Fibroblast of skin of back (primary cell): ENCODE measurements at places on chromosomes 2 and 18.
A peak's percentile ranks its signal among the peaks of the same experiment; 100 is the strongest.

DNA sequence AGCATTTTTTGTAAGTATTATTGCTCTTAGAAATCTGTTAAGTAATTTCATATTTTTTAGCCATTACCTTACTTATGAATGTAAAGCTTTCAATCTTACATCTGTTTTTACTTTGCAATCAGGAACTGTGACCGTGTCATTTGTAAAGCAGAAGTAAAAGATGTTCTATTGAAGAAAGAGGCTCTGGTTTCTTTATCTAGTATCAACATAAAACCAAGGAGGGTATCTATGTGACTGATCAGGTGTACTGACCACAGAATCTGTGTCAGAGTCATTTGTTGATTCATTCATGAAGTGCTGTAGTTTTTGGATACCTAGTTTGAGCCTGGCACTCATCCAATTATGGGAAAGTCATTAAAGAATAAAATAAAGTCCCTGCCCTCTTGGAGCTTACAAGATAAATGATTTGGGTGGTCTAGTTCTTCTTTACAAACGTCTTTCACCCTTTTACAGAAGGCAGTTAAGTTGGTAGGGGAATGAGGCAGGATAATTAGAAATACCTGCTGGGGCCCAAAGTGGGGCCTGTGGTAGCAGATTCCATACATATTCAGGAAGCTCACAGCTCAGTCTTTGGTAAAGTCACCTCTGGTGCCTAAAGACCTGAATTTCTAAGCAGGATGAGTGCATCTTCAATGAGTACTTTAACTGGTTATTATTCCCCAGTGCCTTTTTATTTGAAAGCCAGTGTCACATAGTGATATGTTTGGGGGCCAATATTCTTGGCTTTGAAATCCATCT is 260.6 kb upstream of the NT5C1B start:
- no peak for DNase-seq

DNA sequence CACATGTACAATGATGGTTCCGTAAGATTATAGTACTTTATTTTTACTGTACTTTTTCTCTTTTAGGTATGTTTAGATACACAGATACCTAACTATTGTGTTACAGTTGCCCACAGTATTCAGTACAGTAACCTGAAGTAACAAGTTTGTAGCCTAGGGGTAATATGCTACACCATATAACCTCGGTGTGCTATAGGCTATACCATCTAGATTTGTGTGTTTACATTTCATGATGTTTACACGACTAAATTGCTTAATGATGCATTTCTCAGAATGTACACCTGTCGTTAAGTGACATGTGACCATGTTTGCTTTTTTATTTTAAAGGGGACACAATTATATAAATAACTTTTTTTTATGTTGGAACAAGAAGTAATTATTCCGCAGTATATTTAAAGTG is 34.5 kb downstream of the PIK3C3 start:
- DNase-seq = no peak

- DNase-seq = peak; percentile 68
Measured at GRCh38 chr2:116810071-116810470, 1004.4 kb upstream of the DDX18 start.

GRCh38 chr2:158544998-158545397 is 88.2 kb downstream of the PKP4 start:
- DNase-seq = no peak

DNA sequence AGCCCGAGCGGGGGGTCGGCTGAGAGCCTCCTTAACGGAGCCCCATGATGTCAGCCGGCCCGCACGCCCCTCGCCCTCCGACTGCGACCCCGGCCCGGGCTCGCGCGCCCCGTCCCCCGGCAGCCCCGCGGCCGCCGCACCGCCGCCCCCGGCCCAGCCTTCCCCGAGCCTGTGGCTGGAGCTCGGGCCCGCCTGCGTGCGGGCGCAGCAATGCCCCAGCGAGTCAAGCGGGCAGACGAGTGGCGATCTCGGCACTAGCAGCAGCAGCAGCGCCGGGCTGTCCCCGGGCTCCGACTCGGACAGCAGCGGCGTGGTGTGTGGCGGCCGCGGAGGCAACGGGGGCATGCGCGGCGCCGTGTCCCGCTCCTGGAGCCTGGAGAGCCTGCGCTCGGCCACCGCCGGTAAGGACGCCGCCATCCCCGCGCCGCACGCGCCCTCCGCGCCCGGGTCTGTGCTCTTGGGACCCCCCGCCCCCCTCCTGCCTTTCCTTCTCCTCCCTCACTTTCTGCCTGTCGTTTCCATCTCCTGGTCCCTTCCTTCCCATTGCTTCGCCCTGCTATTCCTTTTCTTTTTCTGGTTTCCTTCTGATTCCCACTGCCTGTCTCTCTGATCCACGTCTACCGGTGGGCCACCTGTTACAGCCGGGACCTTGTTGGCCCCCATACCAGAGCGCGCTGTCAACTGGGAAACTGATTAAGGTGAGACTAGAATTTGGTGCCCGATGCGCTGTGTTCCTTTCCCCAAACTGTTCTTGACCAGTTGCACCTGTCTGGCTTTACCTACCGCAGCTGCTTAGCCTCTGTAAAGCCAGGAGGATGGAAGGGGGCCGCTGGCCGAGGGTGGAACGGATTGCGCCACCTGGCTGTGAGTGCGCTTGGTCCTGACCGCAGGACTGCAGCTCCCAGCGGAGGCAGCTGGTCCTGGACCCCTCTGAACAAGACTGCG is 127.4 kb downstream of the ARHGEF4 start:
- peak; percentile 5 for DNase-seq

DNA sequence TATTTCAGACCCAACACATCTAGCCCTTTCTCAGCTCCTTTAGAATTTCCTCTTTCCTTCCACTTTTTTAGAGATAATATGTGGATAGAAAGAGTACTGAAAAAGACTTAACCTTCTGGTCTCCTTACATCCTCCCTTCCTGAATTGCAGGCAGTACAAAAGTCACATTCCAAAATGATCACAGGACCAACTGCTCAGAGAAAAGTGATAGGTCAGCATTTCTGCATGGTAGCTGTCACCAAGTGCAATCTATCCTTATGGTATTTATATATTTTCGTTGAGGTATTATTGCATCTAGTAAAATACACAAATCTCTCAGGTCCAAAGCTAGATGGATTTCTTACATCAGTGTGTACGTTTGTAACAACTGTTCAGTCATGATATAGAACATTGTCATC is 427.5 kb downstream of the LPIN1 start:
- DNase-seq = no peak

DNA sequence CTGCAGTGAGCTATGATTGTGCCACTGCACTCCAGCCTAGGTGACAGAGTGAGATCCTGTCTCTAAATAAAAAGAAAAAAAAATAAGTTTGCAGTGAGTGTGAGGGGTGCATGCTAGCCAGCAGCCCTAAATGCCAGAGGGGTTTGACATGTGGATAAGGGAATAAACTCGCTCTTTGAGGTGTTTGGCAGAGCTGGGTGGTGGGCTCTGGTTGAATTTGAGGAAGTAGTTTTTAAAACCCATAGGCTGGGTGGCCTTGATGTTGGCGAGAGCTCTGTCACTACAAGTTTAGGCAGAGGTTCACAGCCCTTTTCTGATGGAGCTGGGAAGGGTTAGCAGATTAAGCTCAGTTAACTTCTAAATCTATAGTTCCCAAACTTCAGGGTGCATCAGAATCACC is 3.1 kb downstream of the ANXA4 start:
- DNase-seq = no peak
